ENCODE measurements at places on chromosomes 6 and 20. TPM values are rescaled to one million over a fixed set of nuclear protein-coding genes. Genes with fewer than 3 reads are reported as not detected.

DNA sequence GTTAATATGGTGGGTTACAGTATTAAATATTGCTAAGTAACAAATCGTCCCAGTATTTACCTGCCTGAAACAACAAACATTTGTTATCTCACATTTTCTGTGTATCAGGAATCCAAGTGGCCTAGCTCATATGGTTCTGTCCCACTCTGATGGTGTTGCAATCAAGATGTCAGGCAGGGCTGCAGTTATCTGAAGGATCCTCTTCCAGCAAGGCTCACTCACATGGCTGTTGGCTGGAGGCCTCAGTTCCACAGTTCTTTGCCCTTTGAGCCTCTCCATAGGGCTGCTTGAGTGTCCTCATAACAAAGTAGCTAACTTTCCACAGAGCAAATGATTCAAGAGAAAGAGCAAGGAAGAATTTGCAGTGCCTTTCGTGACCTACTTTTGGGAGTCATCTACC, 17.7 kb downstream of the RAB22A start:
- no peak for DNase-seq

IL20RA gene
- not detected for total RNA-seq

SKIC2 gene
- 90.3 TPM for total RNA-seq

- peak; percentile 73 for DNase-seq
These were observed 37.1 kb downstream of the CD109 start for GRCh38 chr6:73732845-73733675.
